ENCODE measurements at places on chromosomes 2 and 18.

- no peaks in the 10 kb centered on the region for H3K36me3 ChIP-seq
- no peaks in the 10 kb centered on the region for H3K27me3 ChIP-seq
- no peak overlapping the region for H3K4me3 ChIP-seq
- no peak for DNase-seq
These were observed 79.4 kb upstream of the AGAP1 start for GRCh38 chr2:235414422-235414821.

- peaks cover 4% of the 10 kb centered on the region for H3K27me3 ChIP-seq
- no peaks in the 10 kb centered on the region for H3K36me3 ChIP-seq
- H3K4me3 ChIP-seq: no peak overlapping the region
- H3K27ac ChIP-seq: no peak overlapping the region
- H3K4me1 ChIP-seq: peaks cover 11% of the 10 kb centered on the region
These were observed 258.3 kb downstream of the LPIN1 start for GRCh38 chr2:12004713-12005112.

DNA sequence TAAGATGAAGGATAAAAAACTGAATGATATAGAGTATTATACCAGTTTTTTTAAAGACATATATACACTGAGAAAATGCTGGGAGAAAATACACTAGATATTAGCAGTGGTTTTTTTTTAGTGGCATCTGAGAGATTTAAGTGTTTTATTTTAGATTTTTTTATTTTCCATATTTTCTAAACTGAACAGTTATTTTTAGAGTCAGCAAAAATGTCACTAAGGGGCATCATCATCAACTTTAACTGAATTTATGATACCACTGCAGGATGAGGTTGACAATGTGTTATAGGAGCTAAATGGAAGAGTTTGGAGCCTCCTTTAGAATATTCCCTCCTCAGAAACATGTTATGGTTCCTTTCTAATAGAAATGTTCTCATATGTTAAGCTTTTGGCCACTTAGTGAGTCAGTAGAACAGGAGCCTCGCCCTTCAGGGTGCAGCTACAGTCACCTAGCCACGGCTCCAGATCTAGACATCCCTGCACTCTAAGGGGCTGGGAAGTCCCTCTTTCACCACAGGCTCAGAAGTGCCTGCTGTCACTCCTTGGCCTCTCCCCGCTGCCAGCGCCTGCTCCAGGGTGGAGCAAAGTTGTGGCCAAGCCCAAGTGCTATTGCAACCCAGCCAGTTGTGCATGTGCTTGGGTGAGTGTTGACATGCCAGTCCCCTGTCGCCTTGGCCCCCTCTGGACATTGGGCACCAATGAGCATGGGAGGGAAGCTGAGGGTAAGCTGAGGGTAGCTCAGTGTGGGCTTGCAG lies 210.7 kb upstream of the RASGRP3 start:
- no peak overlapping the region for H3K4me3 ChIP-seq
- no peak overlapping the region for H3K27ac ChIP-seq
- no peaks in the 10 kb centered on the region for H3K27me3 ChIP-seq
- H3K4me1 ChIP-seq: no peaks in the 10 kb centered on the region

DNA sequence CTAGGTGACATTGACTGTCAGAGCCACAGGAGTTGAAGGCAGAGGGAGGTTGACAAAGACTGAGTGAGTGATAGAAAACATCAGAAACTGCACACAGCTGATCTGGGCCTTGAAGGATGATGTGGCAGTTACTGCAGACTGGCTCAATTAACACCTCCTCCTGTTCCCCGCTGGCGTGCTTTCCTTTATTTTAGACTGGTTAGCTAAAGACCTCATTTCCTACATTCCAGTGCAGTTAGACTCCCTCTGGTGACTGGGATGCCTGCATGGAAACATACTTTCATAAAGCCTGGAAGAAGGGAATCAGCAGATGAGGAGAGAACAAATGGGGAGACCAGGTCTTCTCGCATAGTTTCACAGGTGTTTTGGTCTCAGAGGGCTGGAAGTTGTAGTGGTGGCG lies 7.1 kb downstream of the TPGS2 start:
- H3K4me1 ChIP-seq: no peaks in the 10 kb centered on the region
- DNase-seq: no peak
- H3K4me3 ChIP-seq: no peak overlapping the region
- H3K27ac ChIP-seq: no peak overlapping the region
- H3K36me3 ChIP-seq: peaks cover 11% of the 10 kb centered on the region

DNA sequence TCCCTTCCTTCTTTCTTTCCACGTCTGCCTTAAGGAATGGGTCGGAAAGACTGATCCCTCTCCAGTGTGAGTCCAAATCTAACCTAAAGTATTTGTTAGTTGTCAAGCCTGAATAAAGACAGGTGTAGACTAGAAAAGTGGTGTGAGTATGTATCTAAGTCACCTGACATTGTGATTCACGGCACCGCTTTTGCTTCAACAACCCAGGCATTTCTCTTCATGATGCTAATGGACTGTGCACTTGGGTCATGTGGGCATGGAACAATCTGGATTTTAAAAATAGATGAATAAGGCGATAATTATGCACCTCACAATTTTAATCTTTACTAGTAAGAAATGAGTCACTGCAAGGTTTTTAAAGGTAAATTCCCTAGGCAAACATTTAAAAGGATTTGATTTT lies 107.5 kb downstream of the LIPG start:
- no peak overlapping the region for H3K4me3 ChIP-seq
- no peaks in the 10 kb centered on the region for H3K4me1 ChIP-seq
- H3K27me3 ChIP-seq: no peaks in the 10 kb centered on the region
- H3K27ac ChIP-seq: no peak overlapping the region

DNA sequence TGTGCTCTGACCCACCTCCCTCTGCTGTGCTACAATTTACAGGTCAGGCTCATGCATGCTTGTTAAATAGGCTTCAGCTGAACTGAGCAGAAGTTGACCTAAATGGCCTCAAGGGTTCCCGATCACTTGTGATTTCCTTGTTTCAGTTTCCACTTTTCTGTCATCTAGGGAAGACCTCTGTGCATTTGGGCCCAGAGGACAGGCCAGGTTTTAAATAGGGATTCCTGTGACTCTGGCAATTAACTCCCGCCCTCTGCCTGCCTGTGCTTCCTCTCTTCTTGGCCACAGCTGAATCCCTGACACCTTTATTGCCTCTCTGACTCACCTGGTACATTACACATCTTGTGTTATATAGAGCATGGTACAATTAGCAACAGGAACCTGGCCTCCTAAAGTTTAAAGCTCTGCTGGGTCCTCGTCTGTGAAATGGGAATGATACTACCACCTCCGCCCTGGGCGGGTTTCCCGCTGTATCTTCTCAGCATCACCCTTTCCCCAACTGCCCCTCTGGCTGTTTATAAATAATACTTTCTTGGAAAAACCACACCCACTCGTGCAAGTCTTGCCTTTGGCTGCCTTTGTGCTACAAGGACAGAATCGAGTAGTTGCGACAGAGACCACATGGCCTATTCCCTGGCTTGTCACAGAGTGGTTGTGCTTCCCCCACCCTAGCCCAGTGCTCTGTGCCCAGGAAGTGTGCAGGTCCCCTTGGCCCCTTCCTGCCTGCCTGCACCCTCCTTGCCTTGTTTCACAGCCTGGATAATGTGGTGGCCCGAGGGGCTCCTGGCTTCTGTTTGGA lies 7.9 kb downstream of the CABLES1 start:
- H3K4me3 ChIP-seq: no peak overlapping the region
- no peaks in the 10 kb centered on the region for H3K4me1 ChIP-seq
- H3K27ac ChIP-seq: no peak overlapping the region
- no peak for DNase-seq

GRCh38 chr18:5424903-5425664 lies 118.7 kb downstream of the EPB41L3 start:
- H3K4me1 ChIP-seq: no peaks in the 10 kb centered on the region
- no peaks in the 10 kb centered on the region for H3K27me3 ChIP-seq
- no peak overlapping the region for H3K27ac ChIP-seq
- no peaks in the 10 kb centered on the region for H3K36me3 ChIP-seq

- H3K27me3 ChIP-seq: no peaks in the 10 kb centered on the region
- no peaks in the 10 kb centered on the region for H3K36me3 ChIP-seq
- no peaks in the 10 kb centered on the region for H3K4me1 ChIP-seq
- no peak overlapping the region for H3K27ac ChIP-seq
- DNase-seq: no peak
- H3K4me3 ChIP-seq: no peak overlapping the region
These were observed 58.2 kb upstream of the ACSL3 start for GRCh38 chr2:222802514-222803196.

DNA sequence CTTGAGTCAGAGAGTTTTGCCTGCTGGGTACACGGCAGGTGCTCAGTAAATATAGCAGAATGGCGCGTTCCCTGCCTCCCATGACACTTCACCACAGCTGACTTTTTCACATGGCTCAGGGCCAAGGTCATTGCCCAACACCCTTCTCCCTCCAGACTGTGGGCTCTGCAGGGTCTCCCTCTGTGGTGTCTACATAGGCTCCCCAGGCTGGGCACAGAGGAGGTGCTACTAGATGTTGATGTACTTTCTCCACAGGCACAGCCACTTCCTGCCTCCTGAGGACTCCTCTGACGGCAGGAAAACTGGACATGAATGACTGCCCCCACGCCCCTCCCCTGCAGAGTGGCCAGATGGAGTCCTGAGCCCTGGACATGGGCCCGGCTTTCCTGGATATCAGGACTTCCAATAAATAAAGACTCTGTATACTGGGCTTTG lies 4.2 kb downstream of the CHCHD5 start:
- H3K27ac ChIP-seq: no peak overlapping the region
- DNase-seq: no peak
- no peak overlapping the region for H3K4me3 ChIP-seq
- peaks cover 14% of the 10 kb centered on the region for H3K4me1 ChIP-seq

GRCh38 chr2:42141687-42142546 lies 27.2 kb upstream of the EML4 start:
- no peak for DNase-seq
- H3K4me1 ChIP-seq: peaks cover 31% of the 10 kb centered on the region
- H3K27me3 ChIP-seq: no peaks in the 10 kb centered on the region
- peak overlapping the region; percentile 24 for H3K4me3 ChIP-seq
